ENCODE measurements at places on chromosomes 4 and X.
A peak's percentile ranks its signal among the peaks of the same experiment; 100 is the strongest.

DNA sequence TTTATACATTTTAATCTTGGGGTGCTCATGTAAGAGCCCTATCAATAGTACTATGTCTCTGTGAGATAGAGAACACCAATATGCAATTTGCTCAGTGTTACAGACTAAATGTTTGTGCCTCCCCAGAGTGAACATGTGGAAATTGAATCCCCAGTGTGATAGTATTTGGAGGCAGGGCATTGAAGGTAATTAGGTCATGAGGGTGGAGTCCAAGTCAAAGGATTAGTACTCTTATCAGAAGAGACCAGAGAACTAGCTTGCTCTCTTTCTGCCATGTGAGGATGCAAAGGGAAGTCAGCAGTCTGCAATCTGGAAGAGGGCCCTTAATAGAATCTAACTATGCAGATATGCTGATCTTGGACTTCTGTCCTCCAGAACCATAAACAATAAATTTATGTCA lies 1317.0 kb downstream of the STIM2 start:
- DNase-seq: no peak

DNA sequence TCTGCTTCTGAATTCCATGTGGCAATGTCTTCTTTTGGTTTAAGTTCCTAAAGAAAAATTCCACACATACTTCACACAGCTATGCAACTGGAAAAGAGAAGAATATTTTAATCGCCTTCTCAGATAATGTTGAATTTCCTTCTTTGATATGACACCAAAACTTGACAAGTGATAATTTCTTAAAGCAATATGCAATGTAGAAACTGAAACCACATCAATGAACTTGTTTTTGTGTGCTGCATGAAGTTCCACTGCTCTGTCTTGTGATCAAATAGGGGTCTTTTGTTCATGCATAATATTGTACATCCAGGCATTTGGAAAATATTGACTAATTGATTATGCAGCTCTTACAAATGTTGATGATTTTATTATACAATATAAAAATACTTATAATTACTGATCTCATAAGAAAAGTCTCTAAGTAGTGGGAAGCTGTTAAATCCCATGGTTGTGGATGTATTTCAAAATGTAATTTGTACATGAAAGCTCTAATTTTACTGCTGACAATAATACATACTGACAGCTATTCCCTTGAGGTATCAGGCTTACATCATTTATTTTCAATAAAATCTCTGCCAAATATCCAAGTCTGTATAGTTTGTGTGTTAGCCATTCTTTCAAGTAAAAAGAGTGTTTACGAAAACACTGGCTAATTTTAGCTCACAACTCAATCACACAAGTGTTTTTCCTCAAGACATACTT lies 56.5 kb downstream of the AGA start:
- DNase-seq: peak; percentile 11

- DNase-seq: no peak
Observed at GRCh38 chr4:121380776-121381462, at the start of gene QRFPR. TSS of gene QRFPR (minus strand) at chr4:121381018. CDS start at chr4:121380647, 371 bp downstream.

DNA sequence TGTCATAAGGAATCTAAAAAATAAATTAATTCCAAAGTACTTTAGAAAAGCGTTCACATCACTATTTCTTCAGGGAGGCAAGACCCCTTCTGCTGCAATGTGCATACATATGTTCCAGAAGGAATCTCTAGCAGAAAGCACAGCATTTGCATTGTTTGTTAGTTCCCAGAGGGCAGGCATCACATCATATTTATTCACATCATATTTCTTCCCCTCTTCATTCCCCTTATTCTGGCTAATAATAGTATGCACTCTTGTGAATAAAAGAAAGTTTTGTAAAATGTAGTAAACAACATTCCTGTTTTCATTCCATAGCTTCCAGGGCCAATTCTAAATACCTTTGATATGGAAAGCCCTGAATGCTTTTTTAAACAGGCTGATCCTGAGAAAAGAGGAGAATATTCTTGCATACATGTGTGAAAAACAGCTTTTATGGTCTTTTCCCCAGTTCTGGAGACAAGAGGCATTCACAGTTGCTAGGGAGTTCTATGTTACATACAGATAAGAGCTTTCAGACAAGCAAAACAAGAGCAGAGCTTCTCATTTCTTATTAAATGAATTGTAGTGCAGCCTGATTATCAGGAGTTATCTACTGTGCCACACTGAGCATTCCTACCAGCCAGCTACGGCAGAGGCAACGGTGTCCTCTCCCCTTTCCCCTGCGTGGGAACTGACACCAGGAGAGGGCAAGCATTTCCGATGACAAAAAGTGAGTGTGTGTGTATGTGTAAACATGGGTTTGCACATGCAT lies 15.2 kb downstream of the GATB start:
- peak; percentile 68 for DNase-seq

GRCh38 chr4:145130788-145131399 lies 32.8 kb downstream of the ABCE1 start:
- peak; percentile 99 for DNase-seq
